A172 (cell line): ENCODE measurements at places on chromosomes 1 and 21.
A peak's percentile ranks its signal among the peaks of the same experiment; 100 is the strongest.

DNA sequence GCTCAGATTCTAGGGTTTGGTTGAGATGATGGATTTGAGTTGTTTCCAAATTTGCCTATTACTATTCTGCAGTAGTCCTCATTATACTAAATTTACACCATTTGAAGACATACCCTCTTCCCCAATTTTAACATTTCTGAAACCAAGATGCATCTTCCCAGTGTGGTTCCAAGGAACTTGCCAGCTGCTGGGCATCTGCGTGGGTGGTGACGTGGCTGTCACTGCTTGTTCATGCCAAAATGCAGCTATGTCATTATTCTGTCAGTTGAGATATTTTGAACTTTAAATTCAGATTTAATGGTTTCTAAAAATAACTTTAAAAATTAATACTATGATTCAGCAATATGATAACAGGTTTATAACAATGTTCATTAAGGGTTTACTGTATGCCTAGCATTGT, 1.2 kb downstream of the ZFP69 start:
- DNase-seq = no peak

- DNase-seq = no peak
Observed at GRCh38 chr1:205792961-205793673, 17.8 kb upstream of the RAB29 start.

- peak; percentile 75 for DNase-seq
Observed at GRCh38 chr1:226882631-226883409, 12.4 kb downstream of the PSEN2 start.

- no peak for DNase-seq
Observed at GRCh38 chr1:214360525-214361164, 79.7 kb downstream of the SMYD2 start.

DNA sequence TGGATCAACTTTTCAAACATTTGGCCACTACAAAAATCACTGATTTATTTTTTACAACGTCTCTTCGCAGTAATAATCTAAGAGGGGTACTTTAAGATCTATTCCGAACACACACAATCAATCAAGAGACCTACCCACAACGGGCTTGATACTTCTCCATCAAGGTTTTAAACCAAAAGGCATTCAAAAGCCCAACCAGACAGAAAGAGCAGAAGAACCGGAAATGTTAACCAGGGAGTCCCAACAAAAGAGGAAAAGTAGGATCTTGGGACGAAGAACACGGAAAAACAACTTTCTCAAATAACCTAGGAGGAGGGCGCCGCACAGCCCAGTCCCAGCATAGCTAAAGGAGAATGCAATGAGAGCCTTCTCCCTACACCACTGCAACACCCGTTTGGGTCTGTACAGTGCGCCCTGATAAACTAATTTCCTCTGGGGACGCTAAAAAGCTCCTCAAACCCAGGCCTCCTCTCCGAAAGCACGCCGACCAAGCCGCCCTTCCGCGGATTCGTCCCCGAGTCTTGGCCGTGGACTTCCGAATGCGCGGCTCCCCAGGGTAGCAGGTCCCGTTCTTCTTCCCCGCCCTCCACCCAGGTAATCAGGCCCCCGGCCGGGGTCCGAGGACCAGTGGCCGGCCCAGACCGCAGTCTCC, 623 bp downstream of the RPL22 start:
- DNase-seq = no peak

DNA sequence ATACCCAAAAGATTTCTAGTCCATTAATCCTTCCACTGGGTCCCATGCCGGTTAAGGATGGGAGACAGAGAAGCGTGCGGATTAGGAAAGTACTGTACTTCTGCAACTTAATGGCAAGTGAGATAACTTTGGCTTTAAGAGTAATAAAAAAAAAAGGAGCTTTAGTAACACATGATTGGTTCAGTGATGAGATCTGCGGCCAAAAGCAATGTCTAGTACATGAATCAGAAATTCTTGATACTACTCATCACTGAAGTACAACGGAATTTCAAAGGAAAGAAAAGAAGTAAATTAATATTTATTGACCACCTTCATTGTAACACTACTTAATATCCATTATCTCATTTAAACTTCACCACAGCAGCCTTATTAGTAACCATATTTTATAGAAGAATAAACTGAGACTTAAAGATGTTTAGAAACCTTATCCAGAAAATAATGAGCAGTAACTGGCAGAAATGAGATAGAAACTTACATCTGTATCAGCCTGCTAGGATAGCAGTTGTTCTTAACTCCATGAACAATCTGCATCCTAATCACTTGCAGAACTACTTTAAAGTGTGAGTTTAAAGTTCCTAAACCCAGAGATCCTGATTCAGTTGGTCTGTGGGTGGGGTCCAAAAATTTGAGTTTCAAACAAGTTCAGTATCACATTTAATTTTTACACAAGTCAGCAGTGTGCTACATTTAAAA, 14.1 kb upstream of the NUF2 start:
- DNase-seq = peak; percentile 82

- DNase-seq = no peak
Observed at GRCh38 chr1:145784409-145784808, 39.5 kb downstream of the RNF115 start.

- peak; percentile 96 for DNase-seq
Observed at GRCh38 chr1:55310505-55310971, 95.4 kb upstream of the USP24 start.

- DNase-seq = no peak
Observed at GRCh38 chr1:201656311-201657032, 117.5 kb downstream of the NAV1 start.

DNA sequence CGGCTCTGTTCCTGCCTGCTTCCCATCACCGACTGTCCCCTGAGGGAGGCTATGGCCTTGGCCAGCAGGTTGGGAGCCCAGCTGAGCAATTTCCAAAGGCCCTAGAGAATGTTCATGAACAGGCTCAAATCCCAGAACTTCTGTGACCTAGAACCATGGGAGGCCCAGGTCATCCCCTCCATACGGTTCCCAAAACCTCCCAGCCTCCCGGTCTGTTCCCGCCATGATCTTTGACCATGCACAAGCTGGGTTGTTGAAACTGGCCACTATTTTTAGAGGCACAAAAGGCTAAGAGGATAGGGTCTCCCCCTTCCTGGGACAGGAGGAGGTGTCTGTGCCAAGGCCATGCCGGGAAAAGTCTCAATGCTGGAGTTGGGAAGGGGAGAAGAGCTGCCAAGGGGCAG, 27.5 kb downstream of the EPHA2 start:
- no peak for DNase-seq

GRCh38 chr1:45721207-45721606, 29.2 kb downstream of the IPP start:
- no peak for DNase-seq

DNA sequence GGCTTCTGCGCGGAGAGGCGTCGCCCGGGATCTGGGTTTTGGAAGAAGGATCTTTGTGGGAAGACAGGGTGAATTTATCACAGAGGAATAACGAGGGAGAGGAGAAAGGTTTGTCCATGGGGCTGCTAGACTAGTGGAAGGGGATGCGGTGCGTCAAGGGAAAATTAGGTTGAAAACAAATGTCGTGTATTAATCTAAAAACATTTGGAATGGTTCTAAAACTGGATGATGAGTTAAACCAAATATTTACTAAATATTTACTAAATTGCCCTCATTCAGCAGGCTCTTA, 647 bp downstream of the RO60 start:
- DNase-seq = no peak

- no peak for DNase-seq
Observed at GRCh38 chr1:5601516-5601915, 390.7 kb downstream of the NPHP4 start.

DNA sequence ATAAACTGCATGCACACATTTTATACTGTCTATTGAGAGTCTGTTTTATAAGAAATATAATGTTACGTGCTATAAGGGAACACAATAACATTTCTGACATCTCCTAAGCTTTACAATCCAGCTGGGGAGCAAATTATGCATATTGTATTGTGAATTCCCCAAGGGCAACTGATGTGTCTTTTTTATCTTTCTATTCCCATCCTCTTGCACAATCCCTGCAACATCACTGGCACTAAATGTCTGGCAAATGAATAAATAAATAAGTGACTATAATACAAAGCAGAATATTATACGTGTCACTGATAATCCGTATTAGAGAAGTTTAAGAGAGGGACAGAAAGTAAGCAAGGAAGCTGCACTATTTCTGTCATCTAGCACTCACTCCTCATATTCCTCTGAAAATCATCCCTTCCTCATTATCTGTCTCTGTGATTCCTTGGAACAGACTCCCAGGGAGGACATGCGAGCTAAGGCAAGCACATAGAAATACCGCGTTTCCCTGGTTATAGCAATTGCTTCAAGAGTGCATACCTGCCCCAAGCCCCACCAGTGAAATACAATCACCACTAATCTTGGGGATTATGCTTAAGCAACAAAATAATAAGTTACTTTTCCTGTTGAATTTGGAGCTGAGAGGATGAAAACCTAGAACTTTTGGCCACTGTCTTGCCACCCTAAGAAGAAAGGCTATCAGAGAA, 205.4 kb downstream of the SMYD3 start:
- no peak for DNase-seq

- no peak for DNase-seq
Observed at GRCh38 chr1:236861560-236862218, 66.6 kb downstream of the MTR start.

- no peak for DNase-seq
Observed at GRCh38 chr1:111758373-111758772, 2.7 kb downstream of the DDX20 start.

- DNase-seq = peak; percentile 50
Observed at GRCh38 chr1:31523012-31523411, 53.3 kb upstream of the TINAGL1 start.

DNA sequence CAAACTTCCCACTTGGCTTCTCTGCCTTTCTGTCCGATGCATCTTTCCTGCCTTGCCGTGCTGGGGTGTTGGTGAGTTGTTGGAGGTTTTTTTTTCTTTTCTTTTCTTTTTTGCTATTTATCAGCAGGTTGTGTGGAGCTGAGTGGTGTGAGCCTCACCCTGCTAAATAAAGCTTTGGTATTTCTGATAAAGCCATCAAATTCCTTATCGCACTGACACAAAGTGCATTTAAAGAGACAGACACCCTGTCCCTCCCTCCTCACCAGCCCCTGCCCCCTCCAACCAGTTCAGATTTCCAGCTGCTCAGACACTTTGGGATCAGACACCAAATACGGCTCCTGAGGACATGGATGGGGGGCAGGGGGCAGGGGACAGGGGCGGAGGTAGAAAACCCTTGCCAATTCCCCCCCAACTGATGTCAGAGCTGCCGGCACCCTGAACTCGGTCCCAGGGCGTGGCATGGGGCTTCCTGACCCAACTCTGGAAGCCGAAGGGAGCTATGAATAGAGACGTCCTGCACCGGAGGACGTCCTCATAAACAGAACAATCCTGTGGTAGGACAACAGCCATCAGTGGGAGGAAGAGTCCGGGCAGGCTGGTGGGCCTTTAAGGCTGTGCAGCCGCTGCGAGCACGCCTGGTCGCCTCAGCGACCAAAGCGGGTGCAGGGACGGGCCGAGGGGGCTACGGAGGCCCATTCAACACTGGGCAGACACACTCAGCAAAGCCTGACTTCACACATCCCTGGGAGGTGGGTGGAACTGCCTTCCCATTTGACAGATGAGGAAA, 79.0 kb downstream of the CASZ1 start:
- DNase-seq = no peak

DNA sequence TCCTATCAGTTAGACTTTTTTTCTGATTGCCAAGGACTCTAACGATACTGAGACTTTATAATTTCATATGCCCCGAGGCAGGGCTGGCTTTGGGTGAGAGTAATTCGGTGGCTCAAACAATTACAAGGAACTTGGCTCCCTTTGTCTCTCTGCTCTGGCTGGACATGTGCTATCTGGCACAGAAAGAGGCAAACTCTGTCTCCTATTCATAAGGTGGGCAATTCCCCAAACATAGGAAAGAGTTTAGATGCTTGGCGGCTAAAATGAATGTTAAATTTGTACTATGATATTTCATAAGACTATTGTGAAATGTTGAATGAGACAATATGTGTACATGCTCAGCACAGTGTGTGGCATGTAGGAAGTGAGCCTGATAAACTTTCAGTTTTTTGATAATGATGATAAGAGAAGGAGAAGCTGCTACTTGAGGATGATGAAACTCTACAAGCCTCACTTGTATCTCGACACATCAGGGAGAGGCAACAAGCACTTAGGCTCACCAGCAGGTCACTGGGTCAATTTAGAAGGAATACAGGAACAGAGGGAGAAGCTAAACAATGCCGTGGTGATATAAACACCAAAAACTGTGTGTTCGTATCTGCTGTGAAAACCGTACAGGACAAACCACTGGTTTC, 12.6 kb upstream of the NTPCR start:
- no peak for DNase-seq

GRCh38 chr1:42952303-42953001, 6.2 kb downstream of the SLC2A1 start:
- DNase-seq = no peak

GRCh38 chr1:69246109-69246508, 321.6 kb upstream of the LRRC7 start:
- no peak for DNase-seq

GRCh38 chr1:230243583-230244353, 176.7 kb downstream of the GALNT2 start:
- DNase-seq = peak; percentile 13

- DNase-seq = no peak
Observed at GRCh38 chr21:41902946-41903345, 23.8 kb upstream of the PRDM15 start.

- DNase-seq = no peak
Observed at GRCh38 chr1:31581821-31582810, 5.8 kb downstream of the TINAGL1 start.

- no peak for DNase-seq
Observed at GRCh38 chr1:53277326-53277725, 39.0 kb upstream of the MAGOH start.

GRCh38 chr1:80909172-80909784, 891.5 kb upstream of the ADGRL2 start:
- no peak for DNase-seq

DNA sequence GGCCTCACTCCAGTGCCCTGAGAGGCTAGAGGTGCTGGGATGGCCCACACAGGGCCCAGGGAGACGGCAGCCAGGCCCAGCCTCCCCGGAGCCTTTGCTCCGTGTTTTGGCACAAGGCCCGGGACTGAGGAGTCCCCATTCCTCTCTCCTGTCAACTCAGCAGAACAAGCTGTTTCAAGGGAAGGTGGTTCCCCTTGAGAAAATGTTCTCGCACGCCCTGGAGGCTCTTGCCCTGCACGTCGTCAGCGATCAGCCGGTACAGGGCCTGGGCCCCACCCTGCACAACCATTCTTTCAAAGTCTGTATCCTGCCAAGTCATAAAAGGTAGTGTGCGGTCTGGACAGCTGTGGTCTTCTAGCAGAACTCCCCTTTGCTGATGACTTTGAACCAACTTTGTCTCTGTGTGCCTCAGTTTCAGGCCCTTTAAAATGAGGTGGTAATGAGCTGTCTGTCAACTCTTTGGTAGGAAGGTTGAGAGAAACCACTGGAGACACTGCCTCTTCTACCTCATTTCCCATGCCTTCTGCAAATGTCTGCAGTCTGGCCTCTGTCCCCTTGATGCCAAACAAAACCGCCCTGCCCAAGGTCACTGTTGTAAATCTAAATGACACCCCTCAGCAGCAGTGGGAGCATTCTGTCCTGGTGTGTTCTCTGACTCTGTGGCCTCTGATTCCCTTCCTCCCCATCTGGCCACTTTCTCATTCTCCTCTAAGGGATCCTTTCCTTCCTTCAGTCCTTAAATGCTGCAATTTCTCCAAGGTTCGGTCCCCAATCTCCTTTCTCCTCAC, 138.6 kb upstream of the JUN start:
- DNase-seq = peak; percentile 23
